ENCODE measurements at places on chromosomes 1 and 21.
A peak's percentile ranks its signal among the peaks of the same experiment; 100 is the strongest.

- DNase-seq, result no peak
These were observed 7.5 kb upstream of the EVA1B start for GRCh38 chr1:36330940-36331339.

- DNase-seq, result peak; percentile 57
These were observed 15.7 kb downstream of the ABCG1 start for GRCh38 chr21:42234464-42235241.

GRCh38 chr21:31446226-31446855 lies 102.3 kb upstream of the TIAM1 start:
- no peak for DNase-seq

DNA sequence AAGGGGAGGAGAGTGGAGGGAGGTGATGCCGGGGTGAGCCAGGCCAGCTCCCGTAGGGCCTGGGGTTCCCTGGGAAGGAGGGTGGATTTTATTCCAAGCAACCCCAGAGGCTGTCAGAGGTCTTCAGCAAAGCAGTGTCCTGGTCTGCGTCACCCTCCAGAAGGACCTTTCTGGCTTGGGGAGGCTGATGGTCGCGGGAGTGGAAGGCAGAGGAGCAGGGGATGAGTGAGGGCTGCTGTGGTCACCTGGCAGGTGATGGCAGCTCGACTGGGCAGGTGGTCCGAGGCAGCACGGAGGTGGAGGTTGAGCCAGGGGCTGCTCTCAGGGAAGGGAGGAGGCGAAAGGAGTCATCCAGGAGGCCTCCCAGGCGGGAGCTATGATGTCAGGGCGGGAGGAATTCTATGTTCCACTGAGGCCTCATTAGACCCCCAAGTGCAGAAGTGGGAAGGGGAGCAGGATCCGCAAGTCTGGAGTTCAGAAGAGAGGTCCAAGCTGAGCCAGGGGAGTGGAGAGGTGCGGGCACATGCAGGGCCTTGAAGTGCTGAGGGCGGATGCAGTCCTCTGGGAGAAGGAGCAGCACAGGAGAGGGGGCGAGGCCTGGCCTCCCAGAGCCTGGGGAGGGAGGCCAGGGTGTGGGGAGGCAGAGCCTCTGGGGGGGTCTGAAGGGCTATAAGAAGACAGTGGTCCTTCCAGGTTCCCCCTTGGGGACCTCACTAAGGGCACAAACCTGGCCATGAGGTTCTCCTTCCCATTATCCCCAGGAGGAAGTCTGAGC lies 33.3 kb downstream of the BMP8A start:
- no peak for DNase-seq

Measured in stimulated activated CD8-positive, alpha-beta memory T cell treated with anti-CD3 and anti-CD28 coated beads, Interleukin-4, amount 100 ng/mL, for 24 hours (primary cell).